ENCODE measurements at places on chromosomes 16 and 17.

DNA sequence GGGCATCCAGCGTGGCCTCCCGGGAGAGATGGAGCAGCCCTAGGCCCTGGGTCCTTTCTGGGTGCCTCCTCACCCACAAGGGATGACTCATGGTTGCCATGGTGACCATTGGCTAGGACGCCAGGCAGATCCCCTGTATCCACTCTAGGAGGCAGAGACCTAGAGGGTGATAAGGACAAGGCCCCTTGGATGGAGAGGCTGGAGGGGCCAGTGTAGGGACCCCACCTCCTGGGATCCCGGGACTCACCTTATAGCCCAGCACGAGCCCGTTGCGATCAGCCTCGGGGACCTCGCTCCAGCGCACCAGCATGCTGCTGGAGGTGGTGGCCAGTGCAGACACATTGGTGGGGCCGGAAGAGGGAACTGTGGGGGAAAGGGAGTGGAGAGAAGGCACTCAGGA is 82.2 kb upstream of the CDC42EP4 start:
- no peak for DNase-seq

DNA sequence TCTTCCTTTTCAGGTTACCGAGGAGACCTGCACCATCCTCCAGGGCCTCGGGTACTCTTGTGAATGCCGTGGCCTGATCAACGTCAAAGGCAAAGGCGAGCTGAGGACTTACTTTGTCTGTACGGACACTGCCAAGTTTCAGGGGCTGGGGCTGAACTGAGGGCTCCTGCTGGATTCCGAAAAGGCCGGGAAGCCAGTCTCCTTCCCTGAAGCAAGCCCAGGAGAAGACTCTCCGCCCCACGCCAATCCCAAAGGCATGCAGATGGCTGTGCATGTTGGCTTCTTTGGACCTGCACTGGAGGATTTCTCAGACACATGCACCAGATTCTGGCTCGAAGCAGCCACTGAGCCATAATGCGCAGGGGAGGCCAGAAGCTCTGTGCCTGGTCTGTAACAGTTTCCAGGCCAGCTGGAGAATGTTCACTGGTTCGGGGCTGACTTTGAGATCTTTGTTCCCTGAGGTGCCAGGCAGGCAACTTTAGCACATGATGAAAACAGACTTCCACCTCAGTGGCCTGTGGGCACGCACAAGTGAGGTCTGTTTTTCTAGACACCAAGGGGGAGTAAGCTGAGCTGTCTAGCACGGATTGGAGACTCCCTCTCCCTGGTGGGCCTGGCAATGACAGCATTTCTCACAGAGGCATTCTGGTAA is 49.1 kb downstream of the ADCY7 start:
- no peak for DNase-seq

GRCh38 chr17:3897731-3898130 is 4.9 kb upstream of the CAMKK1 start:
- DNase-seq = no peak

DNA sequence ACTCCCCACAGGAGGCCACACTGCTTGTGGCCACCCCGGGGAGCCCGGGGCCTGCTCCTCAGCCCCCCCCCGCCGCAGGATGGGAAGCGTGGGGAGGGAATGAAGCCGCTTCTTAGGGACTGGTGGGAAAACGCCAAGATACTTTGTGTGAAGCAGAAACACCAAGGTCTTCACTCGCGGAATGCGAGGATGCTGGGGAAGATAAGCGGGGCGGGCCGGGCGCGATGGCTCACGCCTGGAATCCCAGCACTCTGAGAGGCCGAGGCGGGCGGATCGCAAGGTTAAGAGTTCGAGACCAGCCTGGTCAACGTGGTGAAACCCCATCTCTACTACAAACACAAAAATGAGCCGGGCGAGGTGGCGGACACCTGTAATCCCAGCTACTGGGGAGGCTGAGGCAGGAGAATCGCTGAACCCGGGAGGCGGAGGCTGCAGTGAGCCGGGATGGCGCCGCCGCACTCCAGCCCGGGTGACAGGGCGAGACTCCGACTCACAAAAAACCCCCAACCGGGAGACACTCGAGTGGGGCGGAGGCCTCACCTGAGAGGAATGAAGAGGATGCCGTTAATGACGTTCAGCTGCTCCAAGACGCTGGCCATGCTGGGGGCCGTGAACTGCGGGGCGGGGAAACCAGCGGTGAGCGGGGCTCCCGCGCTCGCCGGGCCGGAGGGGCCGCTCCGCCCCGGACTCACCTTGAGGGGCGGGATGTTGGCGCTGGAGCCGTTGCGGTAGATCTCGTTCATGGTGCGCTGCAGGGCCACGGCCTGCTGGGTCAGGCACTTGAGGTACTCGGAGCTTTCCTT is 20.3 kb downstream of the CLUH start:
- no peak for DNase-seq
